ENCODE measurements at places on chromosomes 16 and 17.

DNA sequence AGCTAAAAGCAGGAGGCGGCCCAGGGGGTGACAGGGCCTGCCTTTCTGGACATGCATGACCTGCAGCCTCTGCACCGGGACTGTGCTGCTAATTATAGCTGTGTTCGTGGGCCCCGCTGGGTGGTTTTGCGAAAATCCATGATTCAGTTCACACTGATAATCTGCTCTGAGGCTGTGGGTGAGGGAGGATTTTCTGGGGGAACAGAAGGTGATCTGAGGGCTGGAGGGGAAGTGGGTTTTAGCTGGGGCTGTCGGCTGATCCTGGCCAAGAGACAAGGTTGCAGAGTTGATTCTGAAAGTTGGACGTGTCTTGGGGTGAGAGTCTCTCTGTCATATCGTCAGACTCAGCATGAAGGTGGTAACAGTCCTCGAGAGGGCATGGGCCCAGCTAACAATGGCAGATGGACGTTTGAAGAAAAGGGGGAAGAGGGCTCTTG lies 187.5 kb upstream of the ZNF469 start:
- DNase-seq, result no peak

GRCh38 chr16:2988590-2989099 lies 8.4 kb upstream of the PKMYT1 start:
- DNase-seq, result no peak

DNA sequence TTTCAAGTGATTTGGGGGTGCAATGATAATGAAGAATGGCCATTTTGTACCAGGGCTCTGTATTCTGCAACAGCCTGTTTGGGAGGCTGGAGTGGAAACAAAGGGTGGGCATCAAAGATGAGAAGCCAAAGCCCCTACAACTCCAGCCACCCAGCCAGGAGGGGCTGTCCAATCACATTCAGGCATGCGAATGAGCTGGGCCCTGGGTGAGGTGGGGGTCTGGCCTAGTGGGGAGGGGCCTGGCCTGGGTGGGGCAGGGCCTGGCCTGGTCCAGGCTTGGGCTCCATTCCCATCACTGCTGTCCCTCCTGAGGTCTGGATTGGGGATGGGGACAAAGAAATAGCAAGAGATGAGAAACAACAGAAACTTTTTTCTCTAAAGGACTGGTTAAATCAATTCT lies 6.4 kb downstream of the AOC3 start:
- DNase-seq, result no peak

- DNase-seq, result no peak
Observed at GRCh38 chr16:58684001-58684353, 593 bp downstream of the SLC38A7 start.

Data from cortex of kidney (tissue), 1 donor.